ENCODE measurements at places on chromosomes 7 and 10.

DNA sequence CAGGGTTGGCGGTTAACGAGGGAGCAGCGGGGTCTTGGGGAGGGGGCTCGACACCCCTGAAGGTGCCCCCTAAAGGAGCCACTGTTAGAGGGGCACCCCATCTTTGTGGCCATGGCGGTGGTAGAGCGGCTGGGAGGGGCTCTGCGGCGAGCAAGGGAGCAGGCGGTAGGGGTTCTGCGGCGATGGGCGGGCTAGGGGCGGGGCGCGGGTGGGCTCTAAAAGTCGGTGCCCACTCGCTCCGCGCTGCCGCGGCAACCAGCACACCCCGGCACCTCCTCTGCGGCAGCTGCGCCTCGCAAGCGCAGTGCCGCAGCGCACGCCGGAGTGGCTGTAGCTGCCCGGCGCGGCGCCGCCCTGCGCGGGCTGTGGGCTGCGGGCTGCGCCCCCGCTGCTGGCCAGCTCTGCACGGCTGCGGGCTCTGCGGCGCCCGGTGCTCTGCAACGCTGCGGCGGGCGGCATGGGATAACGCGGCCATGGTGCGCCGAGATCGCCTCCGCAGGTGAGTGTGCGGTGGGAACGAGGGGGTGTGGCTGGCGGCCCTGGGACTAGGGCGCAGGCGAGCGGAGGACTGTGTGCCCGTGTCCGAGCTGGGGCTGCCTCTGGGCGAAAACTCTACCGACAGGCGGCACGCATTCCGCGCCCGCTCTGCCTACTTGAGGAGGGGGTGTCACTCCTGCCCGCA lies at the start of gene MEST:
TSS of gene MEST (plus strand) at position 245 of the 682 bp plus-strand sequence. CDS start at position 474, 229 bp downstream.
- DNase-seq, result peak; percentile 64

DNA sequence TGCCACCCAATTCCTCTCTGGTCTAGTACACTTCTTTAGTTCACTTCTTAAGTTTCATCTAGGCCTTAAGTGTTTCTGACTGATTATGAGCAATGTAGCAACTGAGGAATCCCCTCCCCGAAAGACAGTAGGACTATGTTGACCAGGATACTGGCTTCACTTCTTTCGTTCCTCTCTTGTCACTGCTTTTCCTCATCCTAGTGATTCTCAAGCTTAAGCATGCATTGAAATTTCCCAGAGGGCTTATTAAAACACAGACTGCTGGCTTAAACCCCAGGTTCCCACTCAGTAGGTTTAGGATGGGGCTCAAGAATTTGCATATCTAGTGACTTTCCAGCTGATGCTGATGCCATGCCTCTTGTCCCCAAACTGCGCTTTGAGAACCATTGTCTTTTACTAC lies 164.6 kb upstream of the WNT16 start:
- no peak for DNase-seq

- DNase-seq, result no peak
Measured at GRCh38 chr7:10677668-10678232, 295.9 kb upstream of the PHF14 start.

GRCh38 chr7:2807845-2808772 lies 36.0 kb downstream of the GNA12 start:
- peak; percentile 49 for DNase-seq

DNA sequence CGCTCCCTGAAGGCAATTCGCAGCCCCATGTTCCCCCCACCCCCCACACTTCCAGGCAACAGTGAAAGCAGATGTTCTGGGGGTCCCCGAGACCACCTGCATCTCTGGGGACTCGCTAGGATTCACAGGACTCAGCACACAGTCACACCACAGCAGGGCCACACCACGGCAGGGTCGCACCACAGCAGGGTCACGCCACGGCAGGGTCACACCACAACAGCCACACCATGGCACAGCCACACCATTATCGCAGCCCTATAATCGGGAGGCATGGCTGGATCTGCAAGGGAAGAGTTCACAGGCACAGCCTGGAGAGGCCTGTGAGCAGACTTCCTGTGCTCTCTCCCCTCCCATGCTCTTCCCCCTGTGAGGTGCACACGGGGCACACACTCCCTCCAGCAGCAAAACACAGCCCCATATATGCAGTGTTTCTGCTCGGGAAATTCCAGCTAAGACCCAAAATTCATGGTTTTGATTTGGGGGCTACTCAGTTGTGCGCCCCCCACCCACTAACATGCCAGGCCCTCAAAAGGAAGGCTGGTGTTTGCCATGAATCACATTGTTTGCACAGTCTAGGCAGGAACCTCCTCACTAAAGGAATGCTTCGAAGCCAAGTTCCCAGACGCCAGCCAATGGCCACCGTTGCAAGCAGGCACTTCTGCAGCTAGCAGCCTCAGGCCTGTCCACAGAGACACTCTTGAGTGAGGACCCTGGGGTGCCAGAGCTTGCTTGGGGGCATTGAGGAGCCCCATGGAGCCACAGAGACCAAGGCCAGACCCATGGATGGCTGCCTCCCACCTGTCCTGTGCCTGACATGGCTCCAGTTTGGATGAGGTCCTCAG lies 7.0 kb upstream of the DPYSL4 start:
- DNase-seq, result no peak

DNA sequence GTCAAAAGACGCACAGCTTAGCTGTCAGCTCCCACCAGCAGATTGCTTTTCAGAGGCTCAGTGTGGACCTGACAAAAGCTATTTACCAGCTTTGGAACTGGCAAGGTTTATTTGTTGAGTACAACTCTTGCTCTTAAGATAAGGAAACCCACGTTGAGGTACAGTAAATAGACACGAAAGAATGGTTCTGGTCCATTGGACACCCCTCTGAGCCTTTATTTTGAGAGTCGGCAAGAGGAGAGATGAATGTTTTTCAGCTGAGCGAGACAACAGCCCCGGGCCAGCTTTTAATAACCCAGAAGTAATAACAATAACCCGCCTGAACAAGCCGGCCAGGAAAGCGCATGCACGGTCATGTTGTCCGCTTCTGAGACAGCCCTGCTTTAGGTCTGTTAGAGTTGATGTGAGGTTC lies 49.0 kb downstream of the WNT2 start:
- no peak for DNase-seq

DNA sequence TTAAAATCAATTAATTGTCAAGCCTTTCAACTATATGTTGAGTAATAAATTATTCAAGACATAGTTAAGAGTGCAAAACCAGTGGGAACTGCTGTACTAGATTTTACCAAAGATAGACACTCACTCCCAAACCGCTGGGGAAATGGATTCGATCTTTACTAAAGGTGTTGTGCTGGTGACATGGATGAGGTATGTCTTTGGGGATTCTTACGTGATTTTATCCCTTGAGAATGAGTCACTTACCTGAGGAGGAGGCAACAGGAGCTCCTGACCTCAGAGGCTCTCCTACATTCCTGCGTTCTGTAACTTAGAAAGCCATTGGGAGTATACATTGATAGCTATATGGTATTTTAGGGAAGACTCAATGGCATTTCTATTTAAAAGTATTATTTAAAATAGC lies 165.5 kb downstream of the PKD1L1 start:
- no peak for DNase-seq

GRCh38 chr7:80967071-80967916 lies 48.4 kb upstream of the SEMA3C start:
- no peak for DNase-seq
